Renal cortex interstitium (tissue), 15 donors: ENCODE measurements at places on chromosomes 12 and 14. TPM values are rescaled to one million over a fixed set of nuclear protein-coding genes. Genes with fewer than 3 reads are reported as not detected.

- no peak for DNase-seq
Measured at GRCh38 chr12:119375075-119375882, 40.8 kb downstream of the CCDC60 start.

GRCh38 chr14:104586832-104587620, 7.5 kb downstream of the C14orf180 start:
- no peak for DNase-seq

DNA sequence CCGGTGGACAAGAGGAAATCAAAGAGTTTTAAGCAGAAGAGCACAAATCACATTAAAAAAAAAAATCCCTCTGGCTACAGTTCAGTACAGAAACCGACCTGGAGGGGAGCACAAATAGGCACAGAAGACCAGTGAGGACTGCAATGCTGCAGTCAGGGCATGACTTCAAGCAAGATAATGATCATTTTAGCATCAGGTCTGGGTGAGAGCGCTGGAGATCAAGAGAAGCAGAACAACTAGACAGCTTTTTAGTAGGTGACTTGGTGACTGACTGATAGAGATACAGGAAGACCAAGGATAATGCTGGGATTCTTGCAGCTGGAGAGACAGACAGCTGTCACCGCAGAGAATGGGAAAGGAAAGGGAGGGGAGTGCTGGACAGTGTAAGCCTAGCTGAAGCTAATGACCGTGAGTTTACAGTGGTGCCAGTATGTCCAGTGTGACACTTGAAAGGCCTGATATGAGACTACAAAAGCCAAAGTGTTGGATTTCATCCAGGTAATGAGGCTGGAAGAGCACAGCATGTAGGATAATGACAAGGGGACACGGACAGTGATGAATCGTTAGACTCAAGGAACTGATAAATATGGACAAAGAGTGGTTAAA, 5.6 kb downstream of the NFYB start:
- DNase-seq: no peak

DNA sequence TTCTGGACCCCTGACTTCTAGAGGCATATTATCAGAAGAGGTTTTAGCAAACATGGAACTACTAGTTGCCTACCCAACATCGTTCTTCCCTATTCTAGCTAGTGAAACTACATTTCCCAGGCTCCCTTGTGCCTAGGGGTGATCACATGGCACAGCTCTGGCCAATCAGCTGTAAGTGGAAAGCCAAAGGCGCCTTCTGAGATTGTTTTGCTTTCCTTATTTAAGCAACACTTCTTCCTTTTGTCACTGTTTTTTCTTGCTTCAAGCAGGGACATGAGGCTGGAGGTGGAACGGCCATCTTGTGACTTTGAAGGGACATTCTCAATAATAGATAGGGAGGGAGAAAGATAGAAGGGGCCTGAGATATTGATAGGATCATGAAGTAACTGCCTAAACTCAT, 136.7 kb downstream of the ZNF664 start:
- no peak for DNase-seq

DNA sequence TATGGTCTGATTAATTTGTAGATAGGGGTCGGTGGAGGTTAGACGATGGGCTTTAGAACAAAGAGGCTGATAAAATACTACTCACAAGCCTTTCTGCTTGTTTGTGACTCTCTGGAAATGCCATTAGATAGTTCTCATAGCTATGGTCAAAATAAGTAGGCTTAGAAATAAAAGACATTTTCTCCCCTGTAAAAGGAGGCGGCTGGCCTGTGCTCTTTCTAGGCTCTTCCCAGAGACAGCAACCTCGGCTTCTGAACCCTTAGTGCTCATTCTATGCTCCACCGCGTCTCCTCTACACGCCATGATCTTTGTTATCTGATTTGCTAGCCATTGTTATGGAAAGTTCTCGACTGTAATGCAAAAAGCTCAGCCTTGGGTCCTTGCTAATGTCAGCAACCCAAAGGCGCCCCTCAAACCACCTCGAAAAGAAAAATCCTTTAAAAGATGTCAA, 64.5 kb downstream of the CRADD start:
- DNase-seq: no peak

Gene SLC5A8
- 51.2 TPM for polyA plus RNA-seq

DNA sequence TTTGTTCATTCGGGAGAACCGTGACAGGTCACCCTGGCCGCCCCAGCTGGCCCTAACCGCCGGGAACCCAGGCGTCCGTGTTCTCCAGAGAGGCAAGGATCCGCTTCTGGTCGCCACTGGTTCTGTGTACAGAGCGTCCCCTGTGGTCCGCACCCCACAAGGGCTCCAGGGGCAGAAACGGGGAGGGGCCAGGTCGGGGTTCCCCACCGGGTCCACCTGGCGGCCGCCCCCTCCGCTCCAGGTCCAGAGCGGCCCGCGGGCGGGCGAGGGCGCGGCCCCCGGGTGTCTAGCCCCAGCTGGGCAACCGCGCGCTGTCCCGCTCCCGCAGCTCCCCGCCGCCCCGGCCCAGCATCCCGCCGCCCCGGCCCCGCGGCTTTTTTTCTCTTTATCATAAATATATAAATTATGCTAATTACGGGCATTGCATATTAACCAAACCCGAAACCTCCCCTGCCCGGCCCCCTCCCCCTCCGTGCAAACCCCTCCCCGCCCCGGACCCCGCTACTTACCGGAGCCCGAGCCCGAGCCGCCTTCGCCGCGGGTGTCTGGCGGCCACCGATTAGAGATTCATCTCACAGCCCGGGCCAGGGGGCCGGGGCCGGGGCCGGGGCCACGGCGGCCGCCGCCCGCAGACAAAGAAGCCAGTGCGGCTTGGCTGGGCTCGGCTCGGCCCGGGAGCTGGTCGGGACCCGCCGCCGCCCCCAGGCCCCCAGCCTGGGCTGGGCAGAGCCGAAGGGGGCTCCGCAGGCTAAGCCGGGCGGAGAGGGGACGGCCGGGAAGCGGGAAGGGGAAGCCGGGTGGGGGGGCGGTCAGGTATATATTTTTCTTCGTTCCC, 512 bp downstream of the POU6F1 start:
- DNase-seq: no peak

Gene ACSM4
- polyA plus RNA-seq: 0.17 TPM

DNA sequence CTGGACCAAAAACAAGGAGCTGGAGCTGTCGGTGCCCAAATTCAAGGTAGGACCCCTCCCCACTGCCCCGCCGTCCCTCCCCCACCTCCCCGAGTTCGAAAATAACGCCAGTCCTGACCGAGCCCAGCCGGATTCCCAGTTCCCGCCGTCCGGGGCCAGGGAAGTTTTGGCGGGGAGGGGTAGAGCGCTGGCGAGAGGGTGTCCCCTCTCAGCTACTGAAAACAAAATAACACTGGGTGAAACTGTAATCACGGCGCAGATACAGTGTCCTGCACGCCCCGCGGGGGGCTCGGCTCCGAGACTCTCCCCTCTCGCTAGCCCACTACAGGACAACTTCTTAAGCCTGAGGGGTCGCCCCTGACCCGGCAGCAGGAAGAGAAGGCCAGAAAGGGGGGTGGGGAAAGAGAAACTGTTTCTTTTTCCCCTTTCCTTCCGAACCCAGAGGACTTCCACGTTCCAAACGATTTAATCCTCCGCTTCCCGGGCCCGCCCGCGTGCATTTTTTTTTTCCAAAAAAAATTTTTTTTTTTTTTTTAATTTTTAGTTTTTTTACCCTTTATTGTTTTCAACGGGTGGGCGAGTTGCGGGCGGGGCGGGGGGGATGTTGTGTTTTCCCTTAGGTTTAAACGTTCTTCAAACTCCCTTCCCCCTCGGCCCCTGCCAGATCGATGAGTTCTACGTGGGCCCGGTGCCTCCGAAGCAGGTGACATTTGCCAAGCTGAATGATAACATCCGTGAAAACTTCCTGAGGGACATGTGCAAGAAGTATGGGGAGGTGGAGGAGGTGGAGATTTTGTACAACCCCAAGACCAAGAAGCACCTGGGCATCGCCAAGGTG, 1.6 kb downstream of the SETD1B start:
- no peak for DNase-seq

- no peak for DNase-seq
Measured at GRCh38 chr12:57474862-57475261, 4.8 kb downstream of the ARHGAP9 start.

GRCh38 chr12:75748136-75748535, 236.7 kb upstream of the KRR1 start:
- no peak for DNase-seq

- no peak for DNase-seq
Measured at GRCh38 chr14:60768602-60769001, 34.0 kb downstream of the MNAT1 start.

Gene HPD
- polyA plus RNA-seq: 3.5 TPM

DNA sequence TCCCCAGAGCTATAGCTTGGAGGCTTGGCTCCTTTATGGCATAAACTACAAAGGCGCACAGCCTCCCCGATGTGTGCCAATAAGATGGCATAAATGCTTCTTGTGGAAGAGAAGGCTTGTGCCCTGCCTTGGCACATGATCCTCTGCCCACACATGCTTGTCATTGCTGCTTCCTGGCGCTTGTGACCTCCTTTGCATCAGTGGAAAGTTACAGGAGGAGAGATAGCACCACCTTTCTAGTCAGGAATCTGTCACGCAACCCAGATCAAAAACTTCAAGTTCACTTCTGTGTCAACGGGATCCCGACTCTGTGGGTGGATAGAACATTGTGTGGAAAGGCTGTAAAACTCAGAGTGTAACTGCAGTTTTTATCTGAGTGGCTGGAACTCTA, 183.8 kb upstream of the HIF1A start:
- no peak for DNase-seq

DNA sequence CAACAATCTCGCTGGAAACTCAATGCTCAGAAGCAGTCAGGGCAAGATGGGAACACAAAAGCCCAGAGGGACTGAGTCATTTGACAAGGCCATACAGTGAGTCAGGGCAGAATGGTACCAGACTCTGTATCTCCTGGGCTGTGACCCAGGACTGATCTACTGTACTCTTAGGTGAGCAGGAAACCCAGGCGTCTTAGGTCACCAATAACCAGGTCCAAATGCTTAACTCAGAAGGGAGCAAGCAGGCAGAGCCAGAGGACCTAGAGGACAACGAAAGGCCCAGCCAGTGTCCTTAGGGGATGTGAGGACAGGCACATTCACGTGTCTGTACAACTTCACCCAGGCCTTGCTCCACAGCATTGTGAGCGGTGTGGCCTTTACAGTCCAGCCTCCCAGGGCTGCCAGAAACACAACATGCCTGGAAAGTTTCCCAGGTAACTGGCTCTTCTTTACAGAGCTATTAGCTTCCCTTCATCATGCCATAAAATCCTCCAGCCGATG, 69.9 kb downstream of the ARL6IP4 start:
- no peak for DNase-seq

DNA sequence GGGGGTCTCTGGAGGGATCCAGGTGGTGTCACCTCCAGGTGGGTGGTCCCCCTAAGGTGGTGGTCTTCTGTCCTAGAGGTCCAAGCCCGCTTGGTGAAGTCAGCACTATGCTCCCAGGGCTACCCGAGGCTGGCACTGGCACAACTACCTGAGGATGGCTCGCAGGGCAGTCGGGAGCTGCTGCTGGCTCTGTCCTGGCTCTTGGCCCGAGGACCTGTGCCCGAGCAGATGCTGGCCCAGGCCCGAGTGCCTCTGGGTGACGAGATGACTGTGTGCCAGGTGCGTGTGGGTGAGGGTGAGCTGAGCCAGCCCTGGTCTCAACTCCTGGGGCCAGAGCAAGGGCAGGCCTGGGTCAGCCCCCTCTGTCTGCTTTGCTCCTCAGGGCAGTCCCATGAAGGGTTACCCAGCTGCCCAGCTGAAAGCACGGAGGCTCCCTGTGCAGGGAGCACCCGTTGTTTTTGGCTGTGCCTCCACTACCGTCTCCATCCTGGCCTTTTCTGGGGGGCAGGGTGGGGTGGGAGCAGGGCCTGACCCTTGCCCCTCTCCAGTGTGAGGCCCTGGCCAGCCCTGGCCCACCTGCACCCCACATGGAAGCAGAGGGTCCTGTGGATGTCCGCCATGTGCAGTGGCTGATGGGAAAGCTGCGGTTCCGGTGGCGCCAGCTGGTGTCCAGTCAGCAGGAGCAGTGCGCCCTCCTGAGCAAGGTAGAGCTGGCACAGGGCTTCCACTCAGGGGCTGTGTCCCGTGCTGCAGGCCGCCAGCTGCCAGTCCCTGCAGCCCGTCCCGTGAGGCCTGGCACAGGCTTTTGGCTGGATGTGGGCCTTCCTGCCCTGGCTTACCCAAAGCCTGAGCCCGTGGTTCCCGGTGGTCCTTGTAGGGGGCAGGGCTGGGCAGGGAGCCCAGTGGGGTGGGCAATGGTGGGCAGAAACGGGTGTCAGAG, 1.3 kb downstream of the TEDC1 start:
- no peak for DNase-seq

DNA sequence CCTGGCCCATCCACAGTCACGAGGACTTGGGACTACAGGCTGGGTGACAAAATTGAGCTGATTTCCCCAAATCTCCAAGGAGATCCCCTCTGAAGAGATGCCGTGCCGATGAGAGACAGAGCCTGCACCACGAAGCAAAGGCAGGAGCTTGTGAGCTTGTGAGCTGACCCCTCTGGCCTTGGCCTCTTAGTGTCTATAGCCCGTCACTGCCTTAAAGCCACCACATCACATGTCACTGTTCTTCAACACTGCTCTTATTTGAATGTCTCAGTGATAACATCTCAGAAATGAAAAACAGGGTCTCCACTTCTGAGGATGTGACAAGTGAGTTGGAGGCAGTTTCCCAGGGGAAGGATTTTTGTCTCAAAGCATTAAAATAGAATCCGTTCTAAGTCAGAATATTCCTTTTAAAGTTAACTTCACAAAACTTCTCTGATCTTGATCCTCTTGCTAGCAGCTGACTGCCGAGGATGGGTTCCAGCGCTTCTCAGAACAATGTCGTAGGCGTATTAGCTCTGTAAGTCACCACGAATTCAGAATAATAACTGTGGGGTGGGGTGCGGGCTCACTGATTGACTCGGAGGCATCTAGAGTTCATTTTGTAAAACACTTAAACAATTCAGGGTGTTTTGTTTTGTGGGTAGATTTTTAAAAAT, 37.5 kb downstream of the CHST11 start:
- no peak for DNase-seq
